ENCODE measurements at places on chromosomes 11 and 22.

- DNase-seq = no peak
Measured at GRCh38 chr11:10886652-10887250, 28.9 kb upstream of the ZBED5 start.

- DNase-seq = no peak
Measured at GRCh38 chr11:100940111-100940510, 189.5 kb downstream of the PGR start.

DNA sequence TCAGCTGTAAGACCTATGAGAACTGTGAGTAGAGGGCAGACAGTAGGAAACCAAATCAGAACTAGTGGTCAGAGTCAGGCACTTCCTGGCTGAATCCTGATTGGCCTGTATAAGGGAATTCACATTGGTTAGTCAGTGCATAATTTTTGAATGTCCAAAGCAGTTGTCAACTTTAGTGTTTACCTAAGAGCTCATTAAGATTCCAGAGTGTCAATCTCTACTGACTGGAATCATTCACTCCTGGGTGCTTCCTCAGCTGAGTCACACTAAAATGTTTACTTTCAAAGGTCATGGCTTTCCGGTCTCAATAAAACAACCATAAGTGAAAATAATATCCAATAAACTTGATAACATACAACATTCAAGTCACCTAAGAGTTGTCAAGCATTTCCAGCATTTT lies 306.1 kb downstream of the C11orf87 start:
- DNase-seq = no peak

DNA sequence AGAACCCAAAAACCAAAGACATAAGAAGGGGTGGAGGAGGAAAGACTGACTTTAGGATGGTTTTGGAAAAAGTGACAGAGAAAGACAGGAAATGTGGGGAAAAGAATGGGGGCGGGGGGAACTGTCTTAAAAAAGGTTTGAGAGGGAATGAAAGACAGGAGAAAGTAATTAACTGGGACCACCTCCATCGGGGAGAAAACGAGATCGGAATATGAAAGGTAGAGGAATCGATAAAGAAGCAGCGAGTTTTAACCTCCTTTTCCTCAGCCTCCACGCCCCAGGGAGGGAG lies 524 bp downstream of the MTMR2 start:
- DNase-seq = no peak

DNA sequence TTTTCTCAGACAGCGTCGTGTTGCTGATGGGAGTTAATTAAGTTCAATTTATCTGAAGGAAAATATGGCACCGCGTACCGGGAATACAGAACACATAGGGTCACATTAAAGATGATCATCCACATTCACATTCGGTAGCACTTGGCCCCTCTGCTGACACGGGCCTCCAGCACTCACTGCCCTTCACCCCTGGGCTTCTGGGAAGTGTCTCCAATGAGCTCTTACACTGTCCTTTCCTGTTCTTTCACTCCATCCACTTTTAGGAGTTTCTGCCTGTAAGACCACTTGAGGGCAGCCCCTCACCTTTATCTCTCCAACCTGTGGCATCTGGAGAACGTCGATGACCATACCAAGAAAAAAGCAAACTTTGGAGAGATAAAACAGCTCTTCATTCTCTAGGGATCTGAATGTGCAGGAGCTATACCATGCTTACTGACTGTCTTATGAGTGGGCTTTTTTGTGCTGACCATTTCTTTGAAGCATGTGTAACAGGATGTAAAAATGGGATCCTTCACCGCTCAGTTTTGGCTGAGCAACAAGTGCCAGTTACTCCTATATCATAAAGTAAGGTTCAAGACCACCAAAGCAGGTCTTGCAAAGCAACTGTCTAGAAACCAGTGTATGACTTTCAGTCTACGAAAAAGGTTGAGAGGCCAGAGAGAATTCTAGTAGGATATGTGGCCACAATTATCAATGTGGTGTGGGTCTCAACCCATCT lies 1.1 kb upstream of the SERGEF start:
- no peak for DNase-seq

GRCh38 chr11:10572533-10572932 lies 4.1 kb upstream of the LYVE1 start:
- no peak for DNase-seq

- no peak for DNase-seq
Measured at GRCh38 chr11:9039863-9040262, 36.1 kb upstream of the NRIP3 start.

- no peak for DNase-seq
Measured at GRCh38 chr22:26287382-26288225, 118.3 kb downstream of the SEZ6L start.

GRCh38 chr22:30204015-30204741 lies 42.4 kb downstream of the LIF start:
- no peak for DNase-seq

DNA sequence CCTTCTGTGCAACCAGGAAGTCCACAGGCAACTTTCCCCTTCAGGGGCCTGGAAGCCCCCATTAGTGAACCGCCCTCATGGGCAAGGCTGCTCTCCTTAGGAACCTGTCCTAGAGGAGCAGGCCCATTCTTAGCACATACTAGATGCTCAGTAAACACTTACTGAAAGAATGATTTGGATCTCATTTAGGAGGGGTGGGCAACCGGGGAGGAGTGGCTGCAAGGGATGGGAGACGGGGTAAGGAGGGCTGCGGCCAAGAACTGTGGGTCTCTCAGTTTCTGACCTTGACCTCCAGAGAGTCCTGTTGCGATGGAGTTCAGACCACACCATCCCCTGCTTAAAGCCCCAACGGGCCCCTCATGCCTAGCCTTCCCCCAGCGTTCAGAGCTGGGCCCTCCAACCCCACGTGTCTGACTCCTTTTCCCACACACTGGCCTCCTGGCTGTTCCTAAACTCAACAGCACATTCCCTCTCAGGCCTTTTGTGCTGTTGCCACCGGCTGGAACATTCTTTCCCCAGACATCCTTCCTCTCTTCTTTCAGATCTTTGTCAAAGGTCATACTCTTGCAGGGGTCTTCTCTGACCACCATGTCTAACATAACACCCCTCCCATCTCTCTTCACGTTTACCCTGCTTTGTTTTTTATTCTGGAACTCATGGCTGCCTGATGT lies 20.7 kb upstream of the PICK1 start:
- DNase-seq = no peak

DNA sequence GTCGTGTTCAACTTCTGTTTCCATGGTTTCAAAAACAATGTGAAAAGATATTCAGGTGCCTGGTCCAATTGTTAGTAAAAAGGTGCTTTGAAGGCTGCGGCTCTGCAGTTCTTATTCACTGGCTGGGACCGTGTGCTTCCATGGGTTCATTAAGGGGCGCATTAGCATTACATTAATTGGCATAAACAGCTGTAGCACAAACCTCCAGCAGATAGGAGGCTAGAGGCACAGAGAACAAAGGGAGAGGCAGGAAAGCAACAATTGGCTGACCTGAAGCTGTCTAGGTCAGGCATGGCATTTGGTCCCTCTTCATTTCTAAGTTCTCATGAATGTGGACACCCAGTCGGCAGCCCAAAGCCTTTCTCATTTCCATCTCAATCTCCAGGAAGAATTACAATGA lies 16.6 kb downstream of the PAK1 start:
- DNase-seq = no peak

GRCh38 chr22:42399315-42400271 lies 32.6 kb downstream of the NFAM1 start:
- DNase-seq = no peak

- DNase-seq = no peak
Measured at GRCh38 chr11:73781303-73781702, 6.4 kb upstream of the MRPL48 start.

DNA sequence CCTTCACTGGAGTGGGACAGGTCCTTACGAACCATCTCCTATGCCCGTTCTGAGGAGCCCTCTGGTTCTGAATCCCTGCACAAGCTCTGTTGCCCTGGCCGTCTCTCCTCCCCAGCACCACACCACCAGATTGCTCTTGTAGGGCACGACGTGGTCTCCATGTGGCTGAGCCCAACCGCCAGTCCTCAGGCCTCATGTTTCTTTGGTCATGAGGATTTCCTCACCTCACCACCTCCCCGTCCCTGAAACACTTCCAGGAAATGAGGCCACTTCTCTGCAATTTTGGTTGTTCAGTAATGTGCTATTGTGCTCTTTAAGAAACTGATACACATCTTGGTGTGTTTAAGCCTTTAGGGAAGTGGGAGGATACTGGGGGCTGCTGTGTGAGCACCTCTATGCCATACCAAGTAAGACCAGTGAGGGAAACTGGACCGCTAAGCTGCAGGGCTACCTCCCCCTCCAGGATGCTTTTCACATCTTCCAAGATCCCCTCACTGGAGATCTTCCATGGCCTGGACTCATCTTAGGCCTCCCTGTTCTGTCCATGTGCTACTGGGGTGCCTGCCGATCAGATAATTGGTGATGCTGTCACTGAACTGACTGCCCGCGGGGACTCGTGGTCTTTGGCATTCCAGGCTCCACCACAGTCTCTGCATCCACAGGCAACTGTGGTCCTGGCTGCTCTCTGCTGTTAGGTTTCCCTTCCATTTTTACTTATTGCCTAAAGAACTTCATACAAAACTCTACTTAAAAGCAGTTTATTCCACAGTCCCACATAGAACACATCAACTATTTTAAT lies 21.9 kb downstream of the DRICH1 start:
- DNase-seq = no peak

DNA sequence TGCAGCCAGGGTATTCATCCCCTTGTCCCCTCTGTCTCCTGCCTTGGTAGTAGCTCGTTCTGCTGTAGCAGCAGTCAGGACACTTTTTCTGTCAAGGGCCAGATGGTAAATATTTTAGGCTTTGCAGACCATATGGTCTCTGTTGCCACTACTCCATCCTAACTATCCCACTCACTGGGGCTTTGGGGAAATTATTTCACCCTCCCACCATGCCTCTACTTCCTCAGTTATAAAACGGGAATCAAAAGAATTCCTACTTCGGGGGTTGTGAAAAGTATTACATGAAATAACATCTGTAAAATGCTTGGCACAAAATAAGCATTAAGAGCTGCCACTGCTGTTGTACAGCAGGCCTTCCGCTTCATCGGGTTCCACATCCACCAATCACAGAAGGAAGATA lies 89.9 kb upstream of the LDLRAD3 start:
- DNase-seq = no peak
